ENCODE measurements at places on chromosomes 12 and 14.

DNA sequence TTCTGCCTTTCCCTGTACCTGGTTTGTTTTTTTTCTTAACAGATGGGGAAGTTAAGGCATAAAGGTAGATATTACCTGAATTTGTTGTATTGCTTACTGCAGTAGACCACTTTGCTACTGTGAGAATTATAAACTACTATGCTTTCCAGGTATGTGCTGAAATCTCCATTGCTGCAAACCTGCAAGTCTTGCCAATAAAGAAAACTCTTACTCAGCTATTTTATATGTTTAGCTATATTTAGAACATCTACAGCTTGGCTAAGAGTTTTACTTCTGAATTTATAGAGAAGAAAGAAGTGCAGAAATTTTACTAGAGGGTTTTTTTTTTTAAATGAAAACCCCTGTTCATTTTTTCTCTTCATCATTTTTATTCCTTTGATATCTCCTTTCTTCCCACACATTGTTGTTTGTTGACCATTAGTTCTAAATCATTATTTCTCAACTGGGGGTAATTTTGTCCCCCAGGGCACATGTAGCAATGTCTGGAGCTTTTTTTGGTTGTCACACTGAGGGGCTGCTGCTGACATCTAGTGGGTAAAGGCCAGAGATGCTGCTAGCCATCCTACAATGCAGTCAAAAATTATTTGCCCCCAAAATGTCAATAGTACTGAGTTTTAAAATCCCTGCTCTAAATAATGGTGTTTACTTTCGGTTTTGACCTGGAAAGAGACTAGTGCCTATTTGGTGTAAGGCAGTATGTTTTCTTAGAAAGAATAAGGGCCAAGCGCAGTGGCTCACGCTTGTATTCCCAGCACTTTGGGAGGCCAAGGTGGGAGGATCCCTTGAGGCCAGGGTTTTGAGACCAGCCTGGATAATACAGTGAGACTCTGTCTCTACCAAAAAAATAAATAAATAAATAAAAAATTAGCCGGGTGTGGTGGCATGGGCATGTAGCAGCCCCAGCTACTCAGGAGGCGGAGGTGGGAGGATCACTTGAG lies 48.6 kb downstream of the PCNX1 start:
- DNase-seq, result peak; percentile 79

DNA sequence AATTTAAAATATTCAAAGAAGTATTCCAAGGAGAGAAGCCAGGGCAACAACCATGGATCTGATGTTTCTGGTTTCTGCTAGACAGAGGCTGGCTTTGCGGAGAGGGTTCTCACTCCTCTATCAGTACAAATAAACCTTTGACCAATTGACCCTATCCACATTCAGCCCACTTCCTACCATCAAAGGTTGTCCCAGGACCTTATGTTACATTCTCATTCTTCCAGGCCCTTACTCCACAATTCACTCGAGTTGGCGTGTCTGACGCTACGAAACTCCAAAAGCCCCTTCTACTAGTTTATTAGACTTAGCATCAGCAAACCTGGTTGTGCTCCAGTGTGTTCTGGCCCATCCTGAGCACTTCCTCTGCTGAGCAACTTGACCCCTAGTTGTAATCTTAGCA lies 24.8 kb upstream of the RNASE12 start:
- no peak for DNase-seq

GRCh38 chr12:66428261-66428660 lies 126.0 kb downstream of the HELB start:
- no peak for DNase-seq

GRCh38 chr14:103891667-103892215 lies 36.5 kb upstream of the TDRD9 start:
- no peak for DNase-seq

DNA sequence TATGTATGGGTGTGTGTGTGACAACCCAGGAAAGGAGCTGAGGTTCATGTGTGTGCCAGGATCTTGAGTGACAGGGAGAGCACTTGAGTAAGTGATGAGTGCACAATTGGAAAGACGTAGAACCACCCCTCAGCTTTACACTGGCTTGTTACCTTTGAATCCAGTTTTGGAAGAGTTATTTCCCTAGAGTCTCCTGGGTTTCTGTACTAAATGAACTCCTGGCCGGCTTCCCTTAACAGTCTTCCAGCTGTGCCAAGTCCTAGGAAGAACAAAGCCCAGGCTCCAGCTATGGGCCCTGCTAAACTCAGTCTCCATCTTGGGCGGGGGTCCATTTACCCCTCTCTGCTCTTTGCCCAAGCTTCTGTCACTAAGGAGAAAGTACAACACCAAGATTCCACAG lies 19.7 kb upstream of the NR1H4 start:
- no peak for DNase-seq

- DNase-seq, result peak; percentile 84
Measured at GRCh38 chr12:54032627-54033100, at the start of gene HOXC5. HOXC5 (plus strand) TSS chr12:54033050; CDS start chr12:54033123, 73 bp downstream.

DNA sequence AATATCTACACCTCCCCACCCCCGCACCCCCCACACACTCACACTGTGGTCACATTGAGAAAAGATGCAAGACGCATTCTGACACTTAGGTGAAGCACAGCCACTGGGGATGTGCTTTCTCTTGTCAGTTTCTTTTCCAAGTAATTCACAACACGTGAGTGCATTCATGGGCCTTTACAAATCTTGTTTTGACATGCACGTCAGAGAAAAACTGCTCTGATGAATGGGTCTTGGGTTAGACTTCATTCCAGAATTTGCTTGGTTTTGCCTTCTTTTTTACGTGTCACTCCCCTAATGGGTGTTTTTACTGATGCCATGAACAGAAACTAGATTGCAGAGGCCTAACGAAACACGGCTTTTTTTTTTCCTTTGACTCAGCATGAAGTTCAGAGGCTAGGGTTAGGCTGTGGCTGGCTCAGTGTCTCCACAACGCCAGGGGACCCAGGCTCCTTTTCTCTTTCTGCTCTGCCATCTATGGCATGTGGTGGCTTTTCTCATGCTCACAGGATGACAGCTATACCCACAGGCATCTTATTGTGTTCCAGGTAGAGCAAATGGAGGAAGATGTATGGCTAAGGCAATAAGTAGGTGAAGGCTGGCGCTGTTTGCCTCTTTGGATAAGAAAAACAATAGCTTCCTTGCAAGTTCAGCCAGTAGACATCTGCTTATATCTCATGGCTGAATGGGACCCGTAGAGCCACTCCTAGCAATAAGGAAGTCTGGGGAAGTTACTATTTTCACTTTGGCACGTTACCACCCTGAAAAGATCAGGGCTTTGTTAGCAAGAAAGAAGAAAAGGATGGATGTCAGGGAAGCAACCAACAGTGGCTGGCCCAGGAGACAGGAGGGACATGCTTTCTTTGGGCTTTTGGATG lies 253.3 kb downstream of the SLC15A4 start:
- DNase-seq, result peak; percentile 42

- no peak for DNase-seq
Measured at GRCh38 chr12:123449249-123449733, 8.6 kb upstream of the SNRNP35 start.

DNA sequence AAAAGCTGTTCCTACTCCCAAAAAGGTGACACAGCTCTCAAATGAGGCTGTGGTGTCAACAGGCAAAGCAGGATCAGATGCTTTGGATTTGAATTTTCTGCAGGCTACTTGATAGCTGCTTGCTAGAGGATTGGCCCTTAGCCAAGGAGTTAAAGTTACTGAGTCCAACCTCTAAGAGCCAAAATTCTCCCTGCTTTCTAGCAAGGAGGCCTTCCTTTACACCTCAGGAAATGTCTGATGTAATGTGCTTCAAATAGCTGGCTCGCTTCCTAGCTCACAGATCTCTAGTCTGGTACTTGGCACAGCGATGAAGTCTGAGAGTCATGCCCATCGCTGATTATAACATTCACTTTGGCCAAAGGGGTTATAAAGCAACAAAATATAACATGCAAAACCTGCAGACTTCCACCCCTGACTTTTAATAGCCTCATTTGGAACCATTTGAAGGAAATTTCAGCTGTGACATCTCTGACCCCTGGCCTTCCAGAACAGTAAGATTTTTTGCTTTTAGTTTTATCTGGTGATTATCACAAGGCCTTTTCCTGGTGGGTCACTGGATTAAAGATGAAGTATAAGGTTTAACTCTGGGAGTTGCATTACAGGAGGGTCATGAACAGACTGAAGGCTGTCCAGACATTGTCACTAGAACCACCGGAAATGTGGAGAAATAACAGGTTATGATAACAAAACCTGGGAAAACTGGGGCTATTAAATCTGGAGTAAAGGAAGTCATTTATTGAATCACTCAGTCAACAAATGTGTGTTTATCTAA lies 189.7 kb downstream of the EPS8 start:
- DNase-seq, result no peak

DNA sequence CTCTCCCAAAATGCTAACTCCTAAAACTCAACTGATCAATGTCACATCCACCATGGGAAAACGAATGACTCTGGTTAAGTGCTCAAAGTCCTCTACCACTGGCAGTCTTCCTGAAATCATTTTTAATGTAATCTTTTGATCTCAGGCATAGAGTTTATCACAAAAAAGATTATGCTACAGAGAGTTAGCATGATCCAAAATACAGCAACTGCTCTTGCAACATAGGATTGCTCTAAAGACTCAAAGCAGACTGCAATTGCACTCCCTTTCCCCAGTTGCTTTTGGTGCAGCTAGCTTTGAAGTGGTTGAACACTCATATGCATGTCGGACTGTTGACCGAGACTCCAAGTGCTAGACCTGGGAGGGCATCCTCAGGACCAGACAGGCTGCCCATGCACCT lies 109.3 kb downstream of the C12orf42 start:
- no peak for DNase-seq

DNA sequence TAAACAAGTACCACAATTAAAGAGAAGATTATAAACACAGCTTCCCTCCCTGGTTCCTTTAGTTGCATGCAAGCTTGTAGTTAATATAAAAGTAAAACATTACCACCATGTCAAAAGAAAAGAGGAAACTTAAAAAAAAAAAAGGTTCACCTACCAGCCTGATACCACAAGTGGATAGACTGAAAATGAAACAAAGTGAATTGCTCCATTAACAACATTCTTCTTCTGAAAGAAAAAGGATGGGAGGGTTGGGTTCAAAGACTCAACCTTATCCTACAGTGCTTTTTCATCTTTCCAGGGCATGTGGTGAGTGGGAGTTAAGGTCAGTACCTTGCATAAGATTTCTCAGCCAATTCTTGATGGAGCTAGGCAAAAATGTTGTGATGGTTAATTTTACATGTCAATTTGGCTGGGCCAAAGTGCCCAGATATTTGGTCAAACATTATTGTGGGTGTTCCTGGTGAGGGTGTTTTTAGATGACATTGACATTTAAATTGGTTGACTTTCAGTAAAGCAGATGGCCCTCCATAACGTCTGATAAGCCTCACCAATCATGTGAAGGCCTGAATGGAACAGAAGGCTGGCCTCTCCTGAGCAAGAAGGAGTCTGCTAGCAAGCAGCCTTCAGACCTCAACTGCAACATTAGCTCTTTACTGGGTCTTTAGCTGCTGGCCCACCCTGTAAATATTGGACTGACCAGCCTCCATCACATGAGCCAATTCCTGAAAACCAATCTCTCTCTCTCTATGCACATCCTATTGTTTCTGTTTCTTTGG lies 28.8 kb downstream of the VCPKMT start:
- DNase-seq, result no peak

- DNase-seq, result no peak
Measured at GRCh38 chr14:70156592-70156991, 32.2 kb downstream of the SLC8A3 start.

DNA sequence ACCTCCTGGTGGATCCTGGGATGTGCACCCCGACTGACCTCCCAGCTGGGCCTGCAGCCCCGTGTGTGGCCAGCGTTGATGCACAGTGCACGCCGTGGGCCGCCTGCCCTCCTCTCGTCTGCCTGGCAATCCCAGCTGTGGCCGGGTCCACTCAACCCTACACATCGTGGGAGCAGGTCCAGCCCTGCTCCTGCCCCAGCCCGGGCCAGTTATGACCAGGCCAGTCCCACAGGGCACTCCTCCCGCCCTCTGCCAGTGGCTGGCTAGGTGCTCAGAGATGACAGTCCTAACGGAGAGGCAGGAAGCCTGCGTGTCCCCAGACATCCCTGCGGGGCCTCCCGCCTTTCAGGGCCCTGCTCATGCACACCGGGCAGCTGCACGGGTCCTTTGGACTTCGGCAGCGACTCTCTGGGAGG lies 10.8 kb downstream of the GALNT9 start:
- DNase-seq, result no peak

- no peak for DNase-seq
Measured at GRCh38 chr14:54568821-54569595, 2.1 kb downstream of the SAMD4A start.

DNA sequence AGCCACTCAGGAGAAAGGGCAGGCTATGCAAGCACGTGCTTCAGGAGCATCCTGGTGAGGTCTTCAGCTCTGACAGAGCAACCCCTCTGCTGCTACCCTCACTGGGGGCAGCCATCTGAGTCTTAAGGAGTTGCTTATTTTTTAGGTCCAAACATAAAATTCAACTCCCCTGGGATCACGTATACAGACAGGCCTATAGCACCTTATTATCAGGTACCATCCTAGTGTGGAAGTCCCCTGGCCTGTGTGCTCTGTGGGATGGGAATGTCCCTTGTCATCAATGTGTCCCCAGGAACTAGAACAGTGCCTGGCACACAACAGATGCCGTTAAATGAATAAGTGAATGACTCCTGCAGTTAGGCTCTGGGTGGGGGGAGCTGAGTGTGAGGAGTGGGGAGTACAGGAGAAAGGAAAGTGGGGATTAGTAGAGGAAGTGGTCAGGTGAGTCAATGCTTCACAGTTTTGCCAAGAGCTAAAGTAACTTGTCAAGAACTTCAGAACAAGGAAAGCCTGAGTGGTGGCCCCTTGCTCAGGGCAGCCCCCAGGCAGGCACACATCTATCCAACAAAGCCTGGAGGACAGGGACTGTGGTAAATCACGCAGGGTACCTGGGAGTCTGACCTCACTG lies 33.5 kb downstream of the DAD1 start:
- no peak for DNase-seq

DNA sequence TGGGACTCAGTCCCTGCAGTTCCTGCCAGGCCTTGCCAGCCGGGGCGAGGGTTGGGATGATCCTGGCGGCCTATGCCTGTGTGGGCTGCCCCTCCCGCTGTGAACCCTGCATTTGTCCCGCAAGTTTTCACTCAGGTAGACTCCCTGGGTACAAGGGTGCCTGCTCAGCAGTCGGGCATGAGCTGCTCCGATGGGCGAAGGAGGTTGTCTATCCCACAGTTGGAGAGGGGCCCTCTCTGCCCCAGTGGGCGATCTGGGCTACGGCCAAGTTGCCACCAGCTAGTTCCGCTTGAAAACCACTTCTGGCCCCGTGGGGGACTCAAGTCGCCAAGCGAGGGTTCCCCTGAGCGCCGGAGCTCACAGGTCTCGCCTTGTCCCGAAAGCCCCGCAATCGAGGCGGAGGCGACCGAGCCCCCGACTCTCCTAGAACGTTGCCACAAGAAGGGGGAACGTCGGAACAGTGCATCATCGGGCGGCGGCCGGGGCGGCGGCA lies 365 bp upstream of the TPI1 start:
- DNase-seq, result no peak

GRCh38 chr12:96041181-96041580 lies 5.8 kb upstream of the LTA4H start:
- DNase-seq, result no peak

GRCh38 chr12:47214771-47215170 lies 135.0 kb upstream of the AMIGO2 start:
- DNase-seq, result no peak

Data from natural killer cell (primary cell).